ENCODE measurements at places on chromosomes 3 and 15. TPM values are rescaled to one million over a fixed set of nuclear protein-coding genes. Genes with fewer than 3 reads are reported as not detected.

DNA sequence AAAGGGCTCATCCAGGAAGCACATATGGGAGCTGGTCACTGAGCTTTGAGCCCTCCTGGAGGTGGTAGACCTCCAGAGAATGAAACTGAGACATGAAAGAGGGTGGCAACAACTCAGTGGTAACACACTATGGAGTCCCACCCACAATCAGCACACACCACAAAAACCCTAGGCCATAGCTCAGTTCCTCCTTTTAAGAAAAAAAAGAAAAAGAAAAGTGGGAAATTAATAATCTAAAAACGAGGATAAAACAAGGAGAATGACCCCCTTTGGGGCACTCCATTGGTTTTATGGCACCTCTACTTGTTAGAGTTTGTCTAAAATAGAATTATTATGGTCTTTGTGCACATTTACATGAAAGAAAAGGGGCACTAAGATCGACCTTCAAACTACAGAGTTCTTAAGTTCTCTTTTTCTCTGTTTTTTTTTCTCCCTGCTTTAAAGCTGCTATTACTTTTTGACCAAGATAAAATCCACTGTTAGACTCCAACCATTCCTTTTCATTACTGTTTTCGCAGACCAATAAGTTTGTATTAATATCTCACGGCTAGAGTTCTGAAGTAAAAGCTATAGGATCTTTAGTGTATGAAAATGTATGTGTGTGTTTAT, 40.2 kb upstream of the ZBTB20 start:
- no peaks in the 10 kb centered on the region for H3K36me3 ChIP-seq
- no peaks in the 10 kb centered on the region for H3K27me3 ChIP-seq
- no peak for DNase-seq
- no peaks in the 10 kb centered on the region for H3K4me1 ChIP-seq
- H3K27ac ChIP-seq, result no peak overlapping the region
- no peak overlapping the region for H3K4me3 ChIP-seq

DNA sequence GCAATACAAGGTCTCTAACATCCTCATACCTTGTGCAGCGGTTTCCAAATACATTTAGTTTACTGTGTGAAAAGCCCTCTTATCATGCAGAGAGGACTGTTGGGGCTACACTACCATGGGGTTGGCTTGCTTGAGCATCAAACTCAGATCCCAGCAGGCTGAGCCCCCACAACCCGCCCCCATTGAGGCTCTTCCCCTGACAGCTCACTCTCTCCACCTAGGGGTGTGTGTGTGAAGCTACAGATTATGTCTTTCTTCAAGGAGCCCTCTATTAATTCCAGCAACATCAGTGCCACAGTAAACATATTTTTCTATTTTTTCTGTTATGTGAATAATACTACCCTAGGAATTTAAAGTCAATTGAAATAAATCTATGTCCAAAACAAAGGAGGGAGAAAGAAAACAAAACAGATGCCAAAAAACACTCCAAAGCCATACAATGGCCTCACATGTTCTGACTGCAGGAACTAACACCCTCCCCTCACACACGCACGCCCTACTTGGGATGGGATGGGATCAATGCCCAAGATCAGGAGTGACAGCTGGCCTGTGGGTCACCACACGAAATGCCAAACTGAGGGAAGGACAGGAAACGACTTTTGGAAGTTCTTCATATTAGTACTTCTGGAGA, 14.7 kb downstream of the TM4SF4 start:
- H3K4me3 ChIP-seq, result no peak overlapping the region
- DNase-seq, result peak; percentile 52
- H3K27me3 ChIP-seq, result no peaks in the 10 kb centered on the region

GRCh38 chr3:118544458-118544857, 490.2 kb downstream of the IGSF11 start:
- H3K36me3 ChIP-seq, result no peaks in the 10 kb centered on the region
- no peaks in the 10 kb centered on the region for H3K4me1 ChIP-seq
- H3K27me3 ChIP-seq, result no peaks in the 10 kb centered on the region

GRCh38 chr3:58063022-58063815, 55.0 kb downstream of the FLNB start:
- no peak overlapping the region for H3K4me3 ChIP-seq
- no peaks in the 10 kb centered on the region for H3K27me3 ChIP-seq
- no peak for DNase-seq
- peak overlapping the region; percentile 56 for H3K27ac ChIP-seq

- peak; percentile 52 for DNase-seq
- H3K4me3 ChIP-seq, result no peak overlapping the region
- no peaks in the 10 kb centered on the region for H3K27me3 ChIP-seq
- no peaks in the 10 kb centered on the region for H3K4me1 ChIP-seq
These were observed 35.4 kb downstream of the PRR20G start for GRCh38 chr3:127252446-127252845.

DNA sequence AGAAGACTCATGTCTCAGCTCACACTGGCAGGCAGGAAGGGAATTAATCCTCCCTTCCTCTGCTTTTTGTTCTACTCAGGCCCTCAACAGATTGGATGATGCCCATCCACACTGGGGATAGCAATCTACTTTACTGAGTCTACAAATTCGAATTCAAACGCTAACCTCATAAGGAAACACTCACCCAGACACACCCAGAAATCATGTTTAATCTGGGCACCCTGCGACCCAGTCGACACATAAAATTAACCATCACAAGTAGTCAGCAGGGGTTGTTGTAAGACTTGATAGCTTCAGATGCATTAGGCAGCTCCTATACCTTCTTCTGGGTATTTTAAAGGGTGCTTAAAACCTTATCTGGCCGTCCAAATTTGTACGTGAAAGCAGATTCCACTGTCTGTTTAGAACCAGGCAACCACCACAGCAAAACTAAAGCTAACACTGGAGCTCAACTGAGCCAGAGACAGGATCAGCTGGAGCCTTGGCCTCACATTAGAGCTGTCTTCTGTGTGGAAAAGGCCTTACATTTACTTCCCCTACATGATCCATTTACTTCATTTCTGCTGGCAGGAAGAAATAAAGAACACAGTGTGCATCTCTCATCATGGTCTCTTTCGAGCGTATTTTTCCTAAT, 407.3 kb upstream of the PPP2R3A start:
- DNase-seq, result no peak
- H3K4me3 ChIP-seq, result no peak overlapping the region
- no peaks in the 10 kb centered on the region for H3K4me1 ChIP-seq
- no peaks in the 10 kb centered on the region for H3K36me3 ChIP-seq
- no peaks in the 10 kb centered on the region for H3K27me3 ChIP-seq

GRCh38 chr3:167491621-167492020, 17.8 kb upstream of the SERPINI2 start:
- H3K4me1 ChIP-seq, result no peaks in the 10 kb centered on the region
- no peak overlapping the region for H3K4me3 ChIP-seq
- no peaks in the 10 kb centered on the region for H3K36me3 ChIP-seq

- no peak overlapping the region for H3K4me3 ChIP-seq
- H3K27ac ChIP-seq, result no peak overlapping the region
- no peak for DNase-seq
- H3K4me1 ChIP-seq, result no peaks in the 10 kb centered on the region
These were observed 17.1 kb upstream of the ABI3BP start for GRCh38 chr3:101010296-101010695.

The BOC gene
- total RNA-seq, result 93.1 TPM

The CPN2 gene
- total RNA-seq, result not detected

The PTPN23 gene
- total RNA-seq, result 30.2 TPM

The UBE2E2 gene
- 31.2 TPM for total RNA-seq

All from vagina (tissue), 2 donors.